Retina (tissue), 1 donor: ENCODE measurements at places on chromosomes 7 and 10.

GRCh38 chr7:106874076-106874475 is 9.0 kb downstream of the PIK3CG start:
- no peak for DNase-seq

GRCh38 chr7:107900496-107901015 is 9.6 kb downstream of the DLD start:
- DNase-seq = no peak

DNA sequence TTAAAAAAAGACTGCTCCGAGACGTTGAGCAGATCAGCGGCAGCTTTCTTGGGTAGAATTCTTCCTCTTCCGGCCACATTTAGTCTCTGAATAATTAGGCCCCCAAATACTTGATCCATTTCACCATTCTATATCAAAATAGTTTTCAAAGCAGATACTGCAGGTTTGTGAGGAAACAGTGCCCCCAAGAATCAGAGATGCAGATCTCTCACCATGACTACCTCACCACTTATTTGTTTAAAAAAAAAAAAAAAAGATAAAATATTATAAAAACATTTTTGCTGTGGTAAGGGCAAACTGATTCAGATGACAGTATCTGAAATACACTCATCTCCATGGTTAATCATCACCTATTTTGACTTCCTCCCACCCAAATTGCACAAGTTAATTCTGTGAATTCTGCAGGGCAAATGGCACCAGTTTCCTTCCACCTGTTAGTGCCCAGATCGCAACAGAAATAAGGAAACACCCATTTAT is 210.4 kb downstream of the FAM107B start:
- no peak for DNase-seq

- DNase-seq = no peak
Observed at GRCh38 chr10:76911184-76911583, 726.4 kb downstream of the KCNMA1 start.

DNA sequence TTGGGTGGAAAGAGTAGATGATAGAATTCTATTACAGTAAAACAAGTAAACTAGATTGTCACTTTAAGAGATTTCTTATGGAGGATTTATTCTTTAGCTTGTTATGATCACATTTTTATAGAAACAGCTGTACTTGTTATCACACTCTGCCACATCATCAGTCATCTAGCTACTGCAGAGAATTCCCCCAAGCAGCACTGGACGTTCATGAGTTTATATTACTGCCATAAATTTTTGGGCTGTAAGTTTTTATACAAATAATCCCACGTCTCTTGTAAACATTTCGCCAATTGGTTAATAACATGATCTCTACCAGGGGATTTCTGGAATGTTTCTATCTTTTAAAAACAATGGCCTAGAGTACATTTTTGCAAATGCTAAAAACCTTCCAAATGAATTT is 238.8 kb downstream of the POLR1F start:
- DNase-seq = no peak

DNA sequence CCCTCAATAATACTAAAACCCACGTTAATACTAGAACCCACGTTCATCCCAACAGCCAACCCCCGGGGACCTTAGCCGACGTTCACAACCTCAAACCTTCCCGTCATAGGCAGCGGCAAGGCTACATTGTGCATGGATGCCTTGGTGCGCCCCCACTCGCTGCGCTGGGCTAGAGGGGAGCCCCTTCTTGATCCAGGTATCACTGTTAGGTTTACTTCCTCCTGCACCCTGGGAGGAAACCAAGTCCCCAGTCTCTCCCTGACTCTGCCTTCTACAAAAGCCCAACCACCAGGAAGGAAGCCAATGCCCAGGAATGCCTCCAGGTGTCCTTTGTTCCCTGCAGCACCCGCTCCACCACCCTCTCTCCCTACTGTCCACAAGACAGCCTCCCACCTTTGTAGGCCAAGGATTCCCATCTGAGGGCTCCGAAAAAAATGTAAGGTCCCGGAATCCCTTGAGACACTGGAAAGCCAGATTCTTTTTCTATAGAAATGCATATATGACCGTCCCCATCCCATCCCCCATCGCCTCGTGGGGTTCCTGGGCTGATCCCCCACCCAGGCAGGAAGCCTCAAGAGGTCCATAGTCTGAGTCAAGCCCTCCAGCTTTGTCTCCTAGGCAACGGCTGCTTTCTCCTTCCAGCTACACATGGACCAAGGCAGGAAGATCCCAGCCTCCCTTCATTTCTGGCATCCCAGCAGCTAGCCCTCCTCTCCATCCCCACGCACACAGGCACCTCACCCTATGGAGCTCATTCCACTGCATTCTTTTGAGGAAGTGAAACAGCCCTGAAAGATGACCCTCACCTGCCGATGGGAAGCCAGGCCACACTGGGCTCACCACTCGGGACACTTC is 25.2 kb downstream of the CTBP2 start:
- DNase-seq = no peak

DNA sequence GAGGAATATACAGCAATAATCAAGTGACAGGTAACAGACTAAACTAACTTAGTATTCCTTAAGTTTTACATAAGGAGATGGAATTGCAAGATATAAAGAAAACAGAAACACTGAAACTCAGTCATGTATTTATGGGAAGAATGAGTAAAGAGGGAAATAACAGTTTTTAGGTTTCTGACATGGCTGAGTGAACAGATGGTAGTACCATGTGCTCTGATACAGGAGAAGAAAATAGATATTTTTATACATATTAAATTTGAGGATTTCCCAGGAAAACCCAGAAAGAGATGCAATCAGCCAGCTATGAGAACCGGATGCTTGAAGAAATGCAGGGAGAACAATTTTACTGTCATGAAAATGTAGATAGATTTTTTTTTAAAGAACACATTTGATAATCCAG is 669.5 kb upstream of the GRM3 start:
- DNase-seq = no peak

DNA sequence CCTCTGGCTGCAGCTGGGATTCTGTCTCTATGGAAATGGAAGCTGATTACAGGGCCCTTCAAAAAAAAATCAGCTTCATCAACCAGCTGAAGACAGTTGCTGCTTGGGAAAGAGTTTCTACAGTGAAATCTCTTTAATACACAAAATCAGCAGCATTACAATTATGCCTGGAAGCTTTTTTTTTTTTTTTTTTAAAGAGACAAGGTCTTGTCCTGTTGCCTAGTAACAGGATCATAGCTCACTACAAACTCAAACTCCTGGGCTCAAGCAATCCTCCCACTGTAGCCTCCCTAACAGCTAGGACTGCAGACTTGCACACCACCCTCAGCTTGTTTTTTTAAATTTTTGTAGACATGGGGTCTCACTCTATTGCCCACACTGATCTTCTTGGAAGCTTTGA is 94.5 kb downstream of the OR13A1 start:
- DNase-seq = no peak

GRCh38 chr10:8150401-8150905 is 96.0 kb downstream of the GATA3 start:
- no peak for DNase-seq

- DNase-seq = peak; percentile 74
Observed at GRCh38 chr7:20797462-20798080, 10.9 kb upstream of the SP8 start.

GRCh38 chr10:74888962-74889661 is 62.7 kb downstream of the KAT6B start:
- DNase-seq = no peak

- DNase-seq = no peak
Observed at GRCh38 chr7:83118347-83119025, 44.2 kb downstream of the PCLO start.

- peak; percentile 57 for DNase-seq
Observed at GRCh38 chr7:33905389-33906032, at the start of gene BMPER. BMPER (plus strand) TSS chr7:33905539; CDS start chr7:33905614, 75 bp downstream.

- DNase-seq = no peak
Observed at GRCh38 chr10:17335065-17335464, 107.0 kb downstream of the VIM start.

- no peak for DNase-seq
Observed at GRCh38 chr10:71757399-71757922, 15.9 kb downstream of the VSIR start.

GRCh38 chr7:17771901-17772408 is 168.3 kb downstream of the SNX13 start:
- DNase-seq = no peak
